ENCODE measurements at places on chromosomes 6 and 20.

- no peak for DNase-seq
Measured at GRCh38 chr6:41621802-41622201, 16.5 kb upstream of the MDFI start.

DNA sequence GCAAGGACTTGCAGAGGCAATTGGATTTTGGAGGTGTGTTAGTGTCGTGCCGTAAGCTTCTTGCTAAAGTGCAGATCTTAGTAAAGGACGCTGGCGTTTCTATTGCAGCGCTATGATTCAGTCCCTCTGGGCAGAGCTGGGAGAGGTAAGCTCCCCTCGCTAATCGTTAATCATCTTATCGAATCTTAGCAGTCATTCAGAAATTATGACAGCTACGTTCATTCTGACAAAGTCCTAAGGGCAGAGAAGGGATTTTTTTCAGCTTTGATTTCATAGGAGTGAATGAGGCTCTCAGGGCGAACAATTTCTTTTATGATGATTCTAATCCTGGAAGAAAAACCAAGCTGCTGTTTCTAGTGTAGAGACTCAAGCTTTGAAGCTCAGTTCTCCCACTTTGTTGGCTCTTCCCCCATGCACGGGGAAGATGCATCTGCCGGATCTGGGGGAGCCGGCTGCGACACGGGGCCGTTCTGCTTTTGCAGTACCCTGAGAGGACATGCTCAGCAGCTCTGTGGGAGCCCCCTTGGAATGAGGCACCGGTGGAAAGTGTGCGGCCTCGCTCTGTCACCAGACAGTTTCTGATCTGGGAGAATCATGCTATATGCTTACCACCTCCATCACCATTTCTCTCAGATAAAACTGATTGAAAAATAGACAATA lies 79.1 kb upstream of the SLC22A23 start:
- no peak for DNase-seq

DNA sequence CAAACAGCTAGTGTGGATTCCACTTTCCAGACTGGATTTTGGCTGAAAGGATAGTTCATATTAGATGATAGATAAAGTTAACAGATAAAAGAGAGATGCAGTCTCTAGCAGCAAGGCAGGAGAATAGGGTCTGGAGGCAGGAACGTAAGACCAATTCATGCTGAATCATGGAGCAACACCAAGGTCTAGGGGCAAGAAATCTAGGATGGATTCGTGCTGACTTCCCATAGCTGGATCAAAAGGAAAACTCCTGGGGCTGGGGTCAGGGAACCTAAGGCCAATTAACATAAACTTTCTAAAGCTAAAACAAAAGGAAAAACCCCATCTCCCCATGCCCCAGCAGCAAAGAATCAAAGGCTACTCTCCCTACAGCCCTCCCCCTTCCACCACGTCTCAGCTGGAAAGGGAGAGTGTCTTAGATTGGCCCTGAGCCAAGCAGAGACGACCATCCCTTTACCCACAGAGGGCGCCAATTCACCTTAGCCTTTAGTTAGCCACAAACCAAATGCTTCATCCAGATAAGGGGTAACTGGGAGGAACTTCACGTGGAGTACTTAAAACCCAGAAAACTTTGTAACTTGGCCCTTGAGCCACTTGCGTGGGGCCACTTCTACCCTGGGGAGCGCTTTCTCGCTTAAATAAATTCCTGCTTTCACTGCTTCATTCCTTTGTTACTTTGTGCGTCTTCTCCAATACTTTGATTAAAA lies 7.6 kb downstream of the TREM1 start:
- peak; percentile 68 for DNase-seq

GRCh38 chr6:16876201-16876600 lies 114.9 kb upstream of the ATXN1 start:
- DNase-seq = no peak

GRCh38 chr20:4051413-4052138 lies 36.2 kb upstream of the RNF24 start:
- DNase-seq = no peak

DNA sequence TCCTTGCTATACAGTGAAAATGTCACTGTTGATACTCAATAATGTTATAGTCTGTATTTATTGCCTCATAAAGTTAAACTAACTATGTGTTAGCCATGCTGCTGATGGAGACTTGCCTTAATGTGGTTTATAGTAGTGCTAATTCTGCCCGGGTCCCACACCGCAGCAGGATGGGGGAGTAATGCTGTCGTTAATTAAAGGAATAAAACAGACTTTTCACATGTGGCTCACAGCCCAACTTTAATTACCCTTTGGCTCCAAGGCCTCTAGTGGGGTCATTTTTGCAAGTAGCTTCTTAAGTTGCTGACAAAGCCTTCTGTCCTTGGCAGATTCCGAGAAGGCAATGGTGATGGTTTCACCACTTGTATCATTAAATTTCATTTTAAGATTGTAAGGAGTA lies 634.3 kb downstream of the TBC1D32 start:
- DNase-seq = no peak

Data from suppressor macrophage treated with lipopolysaccharide for 4 hours (primary cell).